ENCODE measurements at places on chromosomes 12 and 14. TPM values are rescaled to one million over a fixed set of nuclear protein-coding genes. Genes with fewer than 3 reads are reported as not detected.

Gene KCNC2
- polyA plus RNA-seq: not detected

Gene FAM90A1
- polyA plus RNA-seq: 0.28 TPM

Gene GLI1
- 3.2 TPM for polyA plus RNA-seq

Gene GPX2
- polyA plus RNA-seq: 10.0 TPM

Gene KITLG
- polyA plus RNA-seq: 4.3 TPM

Gene ART4
- polyA plus RNA-seq: not detected

Gene C12orf50
- polyA plus RNA-seq: not detected

Gene GALNT16
- not detected for polyA plus RNA-seq

Gene ADAM21
- 0.18 TPM for polyA plus RNA-seq

Gene MSI1
- not detected for polyA plus RNA-seq

Gene GPRC5A
- polyA plus RNA-seq: 6.2 TPM

Gene RASSF8
- polyA plus RNA-seq: 2.5 TPM

Gene CEBPE
- polyA plus RNA-seq: not detected

- peak; percentile 15 for DNase-seq
Observed at GRCh38 chr14:92473261-92473968, 40.2 kb upstream of the RIN3 start.

DNA sequence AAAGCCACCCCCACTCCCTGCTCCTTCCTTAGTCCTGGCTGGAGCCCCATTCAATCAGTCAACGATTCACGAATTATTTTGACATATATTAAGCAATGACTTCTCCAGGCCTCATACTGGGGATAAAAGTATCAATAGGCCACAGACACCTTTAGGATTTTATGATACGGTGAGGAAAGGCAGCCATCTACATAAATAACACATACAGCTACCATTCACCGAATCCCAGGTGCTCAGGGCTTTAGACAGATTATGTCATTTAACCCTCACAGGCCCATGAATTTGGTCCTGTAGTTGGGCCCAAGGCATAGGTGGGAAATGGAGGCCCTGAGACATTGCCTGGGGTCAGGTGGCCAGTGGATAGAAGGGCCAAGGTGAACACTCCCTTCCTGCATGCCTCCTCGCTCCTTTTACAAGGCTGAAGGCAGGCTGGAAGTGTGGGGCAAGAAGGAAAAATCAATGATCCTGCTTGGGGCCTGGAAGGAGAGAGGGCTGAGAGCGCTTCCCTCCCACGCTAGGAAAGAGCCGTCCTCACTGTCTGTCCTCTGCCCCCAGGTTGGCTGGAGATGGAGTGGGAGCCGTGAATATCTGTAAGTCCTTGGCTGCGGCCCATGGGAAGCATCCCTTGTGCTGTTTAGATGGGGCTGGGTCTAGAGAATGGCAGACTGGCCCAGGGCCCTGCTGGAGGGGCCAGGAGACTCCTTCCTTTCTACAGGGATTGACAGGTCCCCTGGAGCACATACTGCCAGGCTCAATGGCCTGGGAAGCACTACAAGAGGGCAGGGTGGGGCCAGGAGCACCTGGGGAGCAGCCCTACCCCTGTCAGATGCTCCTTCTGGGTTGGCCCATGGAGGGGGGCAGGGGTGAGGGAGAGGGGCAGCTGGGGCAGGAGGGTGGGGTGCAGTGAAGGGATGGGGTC lies 14.8 kb downstream of the KRT7 start:
- DNase-seq: no peak

- DNase-seq: no peak
Observed at GRCh38 chr12:68861890-68862289, 53.9 kb downstream of the MDM2 start.

DNA sequence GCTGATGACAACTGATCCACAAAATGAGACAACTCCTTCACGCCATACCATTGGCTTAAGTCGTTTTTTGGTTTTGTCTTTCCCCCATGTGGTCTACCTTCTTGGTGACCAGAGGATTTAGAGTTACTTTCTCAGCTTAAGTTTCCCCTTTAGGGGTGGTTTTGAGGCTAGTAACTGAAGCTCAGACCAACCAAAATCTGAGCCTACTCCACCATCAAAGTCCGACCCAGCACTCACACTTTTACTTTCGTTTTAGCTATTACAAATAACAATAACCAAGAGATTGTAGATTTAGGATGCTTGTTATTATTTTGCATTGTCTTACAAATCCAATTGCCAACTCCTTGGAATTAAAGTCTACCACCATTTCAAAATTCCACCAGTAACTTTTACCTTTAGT lies 130.6 kb upstream of the MDM1 start:
- DNase-seq: no peak

DNA sequence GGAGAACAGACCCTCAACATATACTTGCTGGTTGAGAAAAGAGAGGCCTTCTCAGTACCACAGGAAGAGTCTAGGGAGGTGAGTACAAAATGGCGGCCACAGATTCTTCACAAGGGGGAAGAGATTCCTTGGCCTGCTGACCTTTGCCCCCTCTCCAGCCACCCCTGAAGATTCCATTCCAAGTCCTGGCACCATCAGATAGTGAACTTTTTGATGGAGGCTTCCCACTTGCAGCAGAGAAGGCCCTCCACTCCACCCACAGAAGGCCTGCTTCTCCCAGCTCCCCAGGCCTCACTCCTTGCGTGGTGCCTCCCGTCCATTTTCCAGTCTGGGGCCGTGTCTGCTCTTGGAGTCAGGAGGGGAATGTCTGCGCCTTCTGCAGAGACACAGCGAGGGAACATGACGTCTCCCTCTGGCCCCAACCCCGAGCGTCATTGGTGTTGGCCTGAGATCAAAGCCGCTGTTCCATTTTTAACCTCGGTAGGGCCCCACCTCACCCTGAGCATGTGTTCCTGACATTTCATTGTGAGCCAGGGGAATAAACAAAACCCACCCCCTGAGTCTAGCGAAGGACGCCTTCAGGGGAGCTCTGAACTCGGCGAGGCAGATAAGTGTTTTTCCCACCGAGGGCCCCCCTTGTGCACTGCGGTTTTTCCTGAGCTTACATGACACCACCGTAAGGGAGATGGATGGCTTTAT lies 268.7 kb upstream of the TBX3 start:
- no peak for DNase-seq

- no peak for DNase-seq
Observed at GRCh38 chr12:76085520-76085868, 1.0 kb upstream of the NAP1L1 start.

DNA sequence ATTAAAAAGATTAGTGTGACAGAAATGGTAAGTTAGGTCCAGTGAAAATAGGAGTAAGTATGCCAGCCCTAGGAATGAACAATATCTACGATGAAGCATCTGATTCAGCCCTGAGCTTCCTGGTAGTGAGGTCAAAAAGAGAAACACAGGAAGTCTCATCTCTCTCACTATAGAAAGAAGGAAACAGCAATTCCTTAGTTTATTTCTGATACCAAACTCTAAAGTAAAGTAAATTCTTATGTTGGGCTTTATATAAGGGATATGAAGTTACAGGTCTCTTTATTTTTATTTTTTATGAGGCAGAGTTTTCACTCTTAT lies 76.7 kb upstream of the RFLNA start:
- DNase-seq: no peak

DNA sequence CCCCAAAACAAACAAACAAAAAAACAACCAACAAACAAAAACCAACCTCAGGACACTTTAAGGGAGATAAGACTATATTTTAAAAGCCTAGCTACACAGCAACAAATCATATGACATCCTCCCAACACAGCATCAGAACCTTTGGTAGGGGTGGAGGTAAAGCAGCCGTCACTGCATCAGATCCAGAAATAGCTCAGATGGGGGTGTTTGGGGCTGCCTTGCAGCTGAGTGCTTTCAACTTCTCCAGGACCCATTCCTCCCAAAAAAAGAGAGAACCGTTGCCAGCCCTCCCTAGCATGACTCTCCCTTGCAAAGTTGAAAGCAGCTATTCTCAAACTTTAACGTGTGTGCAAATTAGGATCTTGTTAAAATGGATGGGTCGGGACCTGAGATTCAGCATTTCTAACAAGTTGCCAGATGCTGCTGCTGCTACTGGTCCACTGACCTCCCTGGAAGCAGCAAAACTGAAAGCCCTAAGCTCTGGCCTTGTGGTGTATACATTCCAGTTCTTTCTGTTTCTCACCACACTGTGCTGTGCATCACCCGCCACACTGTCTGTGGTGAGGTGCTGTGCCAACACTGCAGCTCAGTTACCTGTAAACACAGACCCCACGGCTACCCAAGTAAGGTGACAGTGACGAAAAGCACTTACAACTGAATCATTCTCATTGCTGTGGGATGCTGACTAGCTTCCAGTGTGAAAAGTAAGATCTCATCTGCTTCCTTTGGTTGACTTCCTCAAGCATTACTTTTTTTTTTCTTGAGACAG lies 54.0 kb downstream of the SLC38A1 start:
- no peak for DNase-seq

DNA sequence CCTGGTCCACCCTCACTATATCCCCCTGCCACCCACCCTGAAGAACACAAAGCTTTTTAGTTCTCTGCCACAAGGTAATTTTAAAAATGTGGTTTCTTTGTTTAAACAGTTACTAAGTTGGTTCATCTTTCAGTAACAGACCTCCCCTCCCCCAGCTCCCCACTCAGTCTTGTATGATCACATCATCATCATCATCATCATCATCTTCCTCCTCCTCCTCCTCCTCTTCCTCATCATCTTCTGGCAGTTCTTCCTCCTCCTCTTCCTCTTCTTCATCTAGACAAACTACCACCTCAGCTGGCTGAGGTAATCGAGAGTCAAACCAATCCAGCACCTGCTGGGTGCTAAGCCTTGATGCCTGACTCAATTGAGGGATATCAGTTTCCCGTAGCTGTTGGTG lies 10.5 kb downstream of the HOMEZ start:
- no peak for DNase-seq

DNA sequence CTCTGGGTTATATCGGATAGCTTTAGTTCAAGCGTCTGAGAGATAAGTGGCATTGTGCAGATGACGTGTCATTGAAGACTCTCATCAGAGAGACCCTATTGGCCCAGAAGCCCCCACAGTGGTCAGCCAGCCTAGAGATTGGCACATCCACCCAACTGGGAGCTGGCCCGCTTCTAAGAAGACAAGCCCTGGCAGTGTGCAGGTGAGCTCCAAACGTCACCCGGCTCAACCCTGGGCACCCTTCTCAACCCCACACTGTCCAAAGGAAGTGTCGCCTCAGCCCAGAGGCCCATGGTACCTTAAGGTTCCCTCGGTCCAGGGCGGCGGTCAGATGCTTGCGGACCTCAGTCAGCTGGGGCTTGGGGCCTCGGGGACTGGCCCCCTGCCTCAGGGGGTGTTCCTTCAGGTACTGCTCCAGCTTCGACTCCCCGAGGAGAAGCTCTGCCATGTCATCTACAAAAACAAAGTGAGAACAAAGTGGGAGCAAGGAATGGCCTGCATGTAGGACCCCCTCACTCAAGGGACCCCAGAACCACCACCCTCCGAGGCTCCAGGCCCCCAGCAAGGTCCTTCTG lies 30.3 kb downstream of the TTC7B start:
- no peak for DNase-seq

DNA sequence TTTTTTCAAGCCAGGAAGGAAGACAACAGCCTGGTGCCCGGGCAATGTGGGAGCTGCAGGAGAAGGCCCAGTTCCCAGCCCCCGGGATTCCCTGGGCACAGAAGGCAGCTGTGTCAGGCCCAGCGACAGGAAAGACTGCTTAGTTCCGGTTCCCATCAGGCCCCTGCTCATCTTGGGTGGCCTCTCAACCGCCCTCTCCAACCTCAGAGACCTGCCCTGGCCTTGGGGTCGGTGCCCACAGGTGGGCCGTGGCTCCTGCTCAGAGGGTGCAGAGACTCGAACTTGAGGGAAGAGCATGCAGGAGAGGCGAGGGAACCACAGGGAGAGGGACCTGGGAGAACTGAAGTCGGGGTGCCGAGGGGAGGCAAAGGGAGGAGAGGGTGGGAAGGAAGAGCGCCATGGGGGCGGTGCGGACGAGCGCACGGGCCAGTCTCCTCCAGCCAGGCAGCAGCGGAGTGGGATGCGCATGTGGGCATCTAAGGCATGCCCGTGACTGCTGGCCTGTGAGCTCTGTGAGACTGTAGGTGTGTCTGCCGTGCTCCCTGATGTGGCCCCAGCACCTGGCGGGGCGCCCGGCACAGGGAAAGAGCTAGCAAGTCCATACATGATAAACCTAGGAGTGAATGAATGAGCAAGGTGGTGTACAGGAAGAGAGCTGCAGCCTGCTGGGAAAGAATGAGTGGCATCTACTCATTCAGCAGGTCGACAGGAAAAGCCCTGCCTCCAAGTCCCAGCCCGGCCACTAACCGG lies 42.7 kb downstream of the SSH1 start:
- DNase-seq: peak; percentile 96

- no peak for DNase-seq
Observed at GRCh38 chr14:52003324-52003723, 14.0 kb downstream of the RTRAF start.

GRCh38 chr14:90839024-90839888 lies 23.0 kb upstream of the TTC7B start:
- DNase-seq: no peak

DNA sequence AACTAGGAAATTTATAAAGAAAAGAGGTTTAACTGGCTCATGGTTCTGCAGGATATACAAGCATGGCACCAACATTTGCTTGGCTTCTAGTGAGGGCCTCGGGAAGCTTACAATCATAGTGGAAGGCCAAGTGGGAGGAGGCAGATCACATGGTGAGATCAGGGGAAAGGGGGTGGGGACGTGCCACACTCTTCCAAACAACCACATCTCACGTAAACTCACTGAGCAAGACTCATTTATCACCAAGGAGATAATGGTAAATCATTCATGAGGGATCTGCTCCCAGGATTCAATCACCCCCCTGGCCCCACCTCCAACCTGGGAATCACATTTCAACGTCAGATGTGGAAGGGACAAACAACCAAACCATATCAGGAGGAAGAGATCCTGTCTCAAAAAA lies 35.8 kb downstream of the NUMB start:
- DNase-seq: no peak

- no peak for DNase-seq
Observed at GRCh38 chr14:51289169-51289568, 49.1 kb downstream of the TMX1 start.

DNA sequence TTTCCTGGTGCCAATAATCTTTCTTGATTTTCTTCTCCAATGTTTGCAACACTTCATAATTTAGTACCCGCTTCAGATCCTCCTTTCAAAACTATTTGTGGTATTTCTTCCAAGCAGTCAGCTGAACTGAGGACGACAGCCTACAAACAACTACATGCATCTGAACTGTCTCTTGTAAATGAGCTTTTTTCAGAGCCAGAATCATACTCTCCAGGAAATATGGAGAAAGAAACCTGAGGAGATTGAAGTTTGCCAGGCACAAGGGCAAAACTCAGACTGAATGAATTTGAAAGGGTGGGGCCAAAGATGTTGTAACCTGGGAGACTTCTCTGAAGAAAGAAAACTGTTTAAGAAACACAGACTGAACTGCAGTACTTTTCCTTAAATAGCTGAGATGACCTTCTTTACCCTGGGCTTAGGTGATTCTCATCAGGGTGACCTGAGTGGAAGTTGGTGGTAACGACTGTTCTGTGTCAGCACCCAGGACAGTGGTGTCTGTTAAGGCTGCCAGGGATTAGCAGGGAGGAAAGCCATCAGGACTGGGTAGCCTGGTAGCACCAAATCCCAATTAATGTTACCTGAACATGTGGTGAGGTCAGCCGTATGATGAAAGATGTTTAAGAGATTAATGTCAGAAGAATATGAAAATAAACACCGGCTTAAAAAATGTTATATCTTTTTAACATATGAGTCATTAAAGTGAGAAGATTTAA lies 95.0 kb downstream of the TGFB3 start:
- DNase-seq: no peak

All from foreskin keratinocyte (primary cell).